Mesenteric fat pad (tissue), 1 donor: ENCODE measurements at places on chromosomes 5 and 9. TPM values are rescaled to one million over a fixed set of nuclear protein-coding genes. Genes with fewer than 3 reads are reported as not detected.

- peak; percentile 51 for DNase-seq
Observed at GRCh38 chr5:134153241-134153640, 23.5 kb downstream of the SKP1 start.

- DNase-seq: no peak
Observed at GRCh38 chr5:80083101-80083890, 48.1 kb downstream of the THBS4 start.

- peak; percentile 88 for DNase-seq
Observed at GRCh38 chr9:131650254-131650653, 89.6 kb downstream of the RAPGEF1 start.

DNA sequence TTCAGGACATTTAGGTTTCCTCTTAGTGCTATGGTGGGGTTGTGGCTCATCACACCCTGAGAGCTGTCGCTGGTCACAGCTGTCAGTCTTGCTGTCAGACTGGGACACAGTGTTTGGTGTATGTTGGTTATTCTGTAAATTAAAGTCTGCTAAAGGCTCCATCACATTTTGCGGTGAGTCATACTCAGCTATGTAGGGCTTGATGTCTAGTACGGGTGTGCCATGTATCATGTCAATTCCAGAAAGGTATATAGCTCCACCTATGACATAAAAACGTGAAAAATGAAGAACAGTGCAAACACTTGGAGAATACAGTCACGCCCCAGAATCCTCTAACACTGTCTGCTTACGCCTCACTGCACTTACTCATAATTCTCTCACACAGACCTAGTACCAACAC lies 11.9 kb downstream of the TRMO start:
- DNase-seq: no peak

DNA sequence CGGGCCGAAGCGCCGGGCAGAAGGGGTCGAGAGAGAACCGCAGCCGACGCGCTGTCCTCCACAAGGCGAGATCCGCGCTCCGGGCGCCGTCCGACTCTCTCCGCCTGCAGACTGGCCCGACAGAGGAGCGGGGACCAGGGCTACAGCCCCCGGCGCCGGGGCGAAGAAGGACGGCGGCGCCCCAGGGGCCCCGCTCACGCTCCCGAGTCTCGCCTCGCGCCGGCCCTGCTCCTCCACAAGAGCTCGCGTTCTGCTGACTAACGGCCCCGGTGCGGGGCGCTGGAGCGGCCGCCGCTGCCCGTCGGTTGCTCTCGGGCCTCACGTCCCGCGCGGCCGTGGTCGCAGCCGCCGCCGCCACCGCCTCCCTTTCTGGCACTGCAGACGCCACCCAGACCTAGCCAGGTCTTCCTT lies 338 bp downstream of the ABHD17B start:
- DNase-seq: no peak

DNA sequence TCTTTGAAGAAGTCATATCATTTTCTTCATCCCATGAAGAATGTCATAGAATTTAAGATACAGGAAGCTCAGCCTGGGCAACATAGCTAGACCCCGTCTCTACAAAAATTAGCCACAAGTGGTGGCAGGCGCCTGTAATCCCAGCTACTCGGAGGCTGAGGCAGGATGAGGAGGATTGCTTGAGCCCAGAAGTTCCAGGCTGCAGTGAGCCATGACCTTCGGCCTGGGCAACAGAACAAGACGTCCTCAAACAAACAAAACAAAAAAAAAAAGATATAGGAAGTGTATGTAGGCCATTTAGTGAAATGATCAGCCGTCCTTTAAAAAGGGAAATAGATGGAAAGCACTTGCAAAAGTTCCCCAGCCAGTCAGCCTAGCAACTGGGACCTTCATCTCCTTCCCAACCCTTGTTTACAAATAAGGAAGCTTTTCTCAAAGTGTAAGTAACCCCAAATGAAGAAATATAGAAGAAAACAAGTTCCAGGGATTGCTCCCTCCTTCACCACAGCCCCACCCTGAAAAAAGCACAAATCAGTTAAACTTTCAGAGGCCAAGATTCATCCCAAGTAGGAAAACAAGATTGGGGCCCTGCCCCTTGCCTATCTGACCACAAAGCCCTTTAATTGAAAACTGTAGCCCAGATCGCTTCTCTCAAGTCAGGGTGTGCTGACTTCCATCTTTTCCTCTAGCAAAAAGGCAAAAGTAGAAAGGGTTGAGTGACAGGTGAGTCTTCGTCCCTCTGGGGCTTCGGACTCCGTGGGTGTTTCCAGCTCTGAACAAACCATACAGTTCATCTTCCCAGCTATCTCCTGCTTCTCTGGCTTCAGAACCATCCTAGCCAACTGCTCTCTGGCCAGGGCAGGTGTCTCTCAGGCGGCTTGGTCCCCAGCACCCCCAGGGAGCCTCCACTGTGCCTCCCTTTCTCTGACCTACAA lies 1.2 kb downstream of the SLC31A2 start:
- DNase-seq: no peak

GRCh38 chr5:60830581-60831127 lies 13.4 kb downstream of the ELOVL7 start:
- DNase-seq: no peak

DNA sequence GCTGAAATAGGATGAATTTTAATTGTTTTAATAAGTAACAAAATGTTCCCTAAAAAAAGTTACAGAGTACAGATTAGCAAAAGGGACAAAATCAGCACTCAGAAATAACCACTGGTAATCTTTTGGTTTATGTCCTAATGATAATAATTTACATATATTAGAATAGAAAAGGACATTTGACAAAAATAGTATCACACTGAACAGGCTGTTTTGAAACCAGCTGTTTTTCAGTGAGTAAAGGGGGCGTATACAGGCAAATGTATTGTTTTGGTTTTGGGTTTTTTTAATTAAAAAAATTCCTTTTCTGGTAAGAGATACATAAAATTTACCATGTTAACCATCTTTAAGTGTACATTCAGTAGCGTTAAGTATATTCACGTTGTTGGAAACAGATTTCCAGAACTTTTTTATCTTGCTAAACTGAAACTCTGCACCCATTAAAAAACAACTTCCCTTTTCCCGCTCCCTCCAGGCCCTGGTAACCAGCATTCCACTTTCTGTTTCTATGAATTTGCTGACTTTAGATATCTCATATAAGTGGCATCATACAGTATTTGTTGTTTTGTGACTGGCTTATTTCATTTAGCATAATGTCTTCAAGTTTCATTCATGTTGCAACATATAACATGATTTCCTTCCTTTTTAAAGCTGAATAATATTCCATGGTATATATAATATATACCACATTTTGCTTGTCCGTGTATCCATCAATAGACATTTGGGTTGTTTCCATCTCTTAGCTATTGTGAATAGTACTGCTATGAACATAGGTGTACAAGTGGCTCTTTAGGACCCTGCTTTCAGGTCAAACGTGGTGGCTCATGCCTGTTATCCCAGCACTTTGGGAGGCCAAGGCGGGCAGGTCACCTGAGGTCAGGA lies 20.6 kb upstream of the LARP1 start:
- no peak for DNase-seq

DNA sequence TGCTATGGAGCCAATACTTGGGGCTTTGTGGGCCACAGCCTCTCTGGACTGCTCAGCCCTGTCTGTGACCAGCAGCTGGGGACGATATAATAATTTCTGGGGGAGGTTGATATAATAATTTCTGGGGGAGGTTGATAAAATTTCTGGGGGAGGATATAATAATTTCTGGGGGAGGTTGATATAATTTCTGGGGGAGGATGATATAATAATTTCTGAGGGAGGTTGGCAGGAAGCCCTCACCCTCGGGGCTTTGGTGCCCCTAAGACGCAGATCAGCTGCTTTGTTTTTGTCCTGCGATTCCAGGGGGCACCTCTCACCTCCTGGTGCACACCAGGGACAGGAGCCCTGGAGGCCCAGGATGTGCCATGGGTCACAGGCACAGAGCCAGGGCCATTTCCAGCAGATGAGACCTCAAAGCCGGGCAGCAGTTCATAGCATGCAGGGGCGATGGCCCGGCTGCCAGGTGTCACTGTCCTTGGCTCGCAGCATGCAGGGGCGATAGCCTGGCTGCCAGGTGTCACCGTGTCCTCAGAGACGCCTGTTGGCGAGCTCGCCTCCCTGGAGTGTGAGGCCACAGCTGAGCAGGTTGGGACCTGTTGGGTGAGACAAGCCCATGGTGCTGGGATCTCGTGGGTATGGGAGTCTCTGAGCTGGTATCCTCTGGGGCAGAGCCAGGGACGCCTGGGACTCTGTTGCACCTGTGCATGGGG lies 3.8 kb upstream of the TOR4A start:
- no peak for DNase-seq

DNA sequence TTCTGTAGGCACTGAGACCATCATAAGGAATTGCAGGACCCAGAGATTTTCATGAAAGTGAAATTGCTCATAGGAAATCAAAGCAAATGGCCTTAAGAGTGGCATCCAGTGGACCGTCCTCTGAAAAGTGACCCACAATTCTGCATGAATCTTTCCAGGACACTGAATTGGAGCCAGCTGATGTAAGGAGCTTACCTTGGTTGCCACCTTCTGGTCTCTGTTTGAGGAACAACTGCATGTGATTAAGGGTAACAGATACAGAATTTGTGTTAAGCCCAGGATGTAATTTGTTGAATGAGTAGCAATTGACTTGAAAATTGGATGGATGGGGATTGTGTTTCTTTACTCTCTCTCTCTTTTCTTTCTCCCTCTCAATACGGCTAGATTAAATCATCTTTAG lies 49.9 kb upstream of the GAS1 start:
- DNase-seq: no peak

DNA sequence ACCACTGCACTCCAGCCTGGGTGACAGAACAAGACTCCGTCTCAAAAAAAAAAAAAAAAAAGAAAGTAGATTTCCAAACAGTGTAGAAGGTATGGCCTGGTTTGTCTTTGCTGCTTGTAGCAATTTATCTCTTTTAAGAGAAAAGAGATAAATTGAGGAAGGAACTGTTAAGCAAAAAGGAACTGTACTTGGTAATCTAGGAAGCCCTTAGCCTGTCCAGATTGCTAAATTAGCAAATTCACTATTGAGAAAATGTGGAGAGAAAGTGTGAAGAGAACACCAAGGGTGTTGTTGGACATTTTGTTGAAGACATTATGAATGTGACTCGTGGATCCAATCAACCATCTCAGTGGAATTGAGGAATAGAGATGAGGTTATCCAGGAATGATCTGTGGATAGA lies 13.0 kb upstream of the SUSD3 start:
- no peak for DNase-seq

GRCh38 chr5:94911276-94911675 lies 292.8 kb downstream of the SLF1 start:
- DNase-seq: no peak

DNA sequence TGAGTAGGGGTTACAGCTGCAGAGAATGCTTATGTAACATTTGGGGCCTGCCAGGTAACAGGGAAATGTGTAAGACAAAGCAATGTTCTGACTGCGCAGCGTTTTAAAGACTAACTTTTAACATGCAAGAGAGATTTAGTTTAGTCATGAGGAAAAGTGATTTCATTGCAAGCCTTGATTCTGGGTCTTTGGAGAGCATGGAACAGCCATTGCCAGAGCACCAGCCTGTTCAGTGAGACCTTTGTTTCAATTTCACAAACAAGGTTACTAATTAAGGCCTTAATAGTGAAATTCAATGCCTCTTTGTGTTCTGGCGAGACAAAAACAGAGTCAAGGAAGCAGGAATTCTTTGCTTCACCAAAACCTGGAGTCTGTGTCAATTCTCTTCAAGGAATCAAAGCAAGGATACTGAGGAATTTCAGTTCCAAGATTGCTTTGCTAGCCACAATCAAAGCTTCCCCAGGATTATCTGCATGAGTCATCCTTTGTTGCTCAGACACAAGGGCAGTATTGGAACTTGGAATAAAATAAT lies 14.4 kb downstream of the CKMT2 start:
- no peak for DNase-seq

- no peak for DNase-seq
Observed at GRCh38 chr9:106156465-106156864, 462.1 kb downstream of the TMEM38B start.

DNA sequence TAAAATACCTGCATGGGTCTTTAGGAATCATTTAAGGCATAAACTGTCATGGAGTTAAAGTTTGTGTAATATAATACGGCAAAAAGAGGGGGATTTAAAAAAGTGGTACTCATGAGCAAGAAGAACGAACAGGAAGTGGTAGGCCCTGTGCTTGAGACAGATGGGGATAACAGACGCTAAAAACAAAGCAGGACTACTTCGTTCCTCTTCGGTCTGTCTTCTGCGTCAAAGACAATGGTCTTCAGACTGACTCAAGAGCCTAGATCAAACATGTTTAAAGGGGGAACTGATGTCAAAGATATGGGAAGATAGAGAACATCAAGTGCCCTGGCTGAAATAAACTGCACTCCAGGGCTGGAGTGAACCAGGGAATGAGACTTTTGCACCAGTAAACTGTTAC lies 59.8 kb upstream of the RFX3 start:
- DNase-seq: no peak

GRCh38 chr5:173835131-173835530 lies 53.0 kb upstream of the CPEB4 start:
- no peak for DNase-seq

- no peak for DNase-seq
Observed at GRCh38 chr5:76145945-76146344, 62.8 kb downstream of the SV2C start.

- no peak for DNase-seq
Observed at GRCh38 chr9:71322311-71322710, 200.9 kb upstream of the TRPM3 start.

DNA sequence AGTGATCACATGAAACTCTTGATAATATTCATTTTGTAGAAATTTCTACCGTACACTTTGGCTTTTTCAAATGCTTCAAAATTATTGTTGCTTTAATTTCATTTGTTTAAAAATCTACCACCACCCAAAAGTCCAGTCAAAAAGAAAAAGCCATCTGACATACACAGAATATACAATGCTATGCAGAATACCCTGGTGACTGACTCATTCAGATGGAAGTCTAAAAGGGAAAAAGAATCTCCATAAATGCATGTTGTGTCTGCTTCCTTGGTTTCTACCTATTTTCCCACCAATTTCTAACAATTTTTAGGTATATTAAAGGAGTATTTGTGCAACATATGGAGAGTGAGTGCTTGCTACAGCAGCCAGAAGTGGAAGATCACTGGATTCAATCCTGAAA lies 9.3 kb upstream of the RAPGEF6 start:
- DNase-seq: no peak

- no peak for DNase-seq
Observed at GRCh38 chr5:177494346-177495195, 2.8 kb downstream of the PDLIM7 start.

- no peak for DNase-seq
Observed at GRCh38 chr9:120820095-120820494, 22.6 kb downstream of the PSMD5 start.

GRCh38 chr9:18126831-18127498 lies 347.0 kb upstream of the ADAMTSL1 start:
- DNase-seq: no peak

SPINK13 gene
- total RNA-seq: not detected

SLC36A3 gene
- total RNA-seq: not detected

SLC25A2 gene
- total RNA-seq: 0.61 TPM

INSYN2B gene
- total RNA-seq: 0.84 TPM

C1QTNF3 gene
- total RNA-seq: 2.7 TPM

HRCT1 gene
- total RNA-seq: 5.2 TPM

SLC28A3 gene
- 0.10 TPM for total RNA-seq

THOC3 gene
- total RNA-seq: 15.6 TPM

BSPRY gene
- total RNA-seq: 0.19 TPM

GABRP gene
- total RNA-seq: 0.19 TPM
